ENCODE measurements at places on chromosomes 3 and 15. TPM values are rescaled to one million over a fixed set of nuclear protein-coding genes. Genes with fewer than 3 reads are reported as not detected.

Gene PROS1
- total RNA-seq, result 0.46 TPM

Gene LRRC2
- 0.19 TPM for total RNA-seq

GRCh38 chr15:100721758-100722550, 119.6 kb downstream of the ASB7 start:
- peaks cover 8% of the 10 kb centered on the region for H3K4me1 ChIP-seq
- no peak for DNase-seq
- H3K27ac ChIP-seq, result peak overlapping the region; percentile 23
- H3K4me3 ChIP-seq, result no peak overlapping the region
- peaks cover 14% of the 10 kb centered on the region for H3K27me3 ChIP-seq

GRCh38 chr3:192220915-192221314, 506.4 kb downstream of the FGF12 start:
- no peaks in the 10 kb centered on the region for H3K4me1 ChIP-seq
- no peaks in the 10 kb centered on the region for H3K27me3 ChIP-seq
- no peak overlapping the region for H3K4me3 ChIP-seq
- no peak overlapping the region for H3K27ac ChIP-seq
